Endothelial cell (in vitro differentiated cells): ENCODE measurements at places on chromosomes 6 and 20.

- no peak for DNase-seq
These were observed 1.6 kb downstream of the ARFRP1 start for GRCh38 chr20:63706027-63706695.

DNA sequence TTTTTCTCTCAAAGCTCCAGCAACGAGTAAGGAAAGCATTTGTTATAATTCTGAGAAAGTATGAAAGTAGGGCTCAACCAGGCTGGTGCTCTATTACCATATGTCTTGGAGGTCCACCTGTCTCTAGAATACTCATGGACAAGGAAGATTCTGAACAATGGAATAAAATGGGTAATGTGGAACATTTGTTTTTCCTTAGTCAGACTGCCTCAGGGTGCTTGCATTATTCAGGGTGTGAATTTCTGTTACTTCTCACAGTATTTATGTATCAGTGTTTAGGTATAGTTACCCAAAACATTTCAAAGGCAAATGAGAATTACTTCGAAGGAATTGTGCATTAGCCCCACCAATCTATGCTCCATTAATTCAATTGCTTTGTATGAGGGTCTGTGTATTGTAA lies 586.2 kb upstream of the CITED2 start:
- no peak for DNase-seq

DNA sequence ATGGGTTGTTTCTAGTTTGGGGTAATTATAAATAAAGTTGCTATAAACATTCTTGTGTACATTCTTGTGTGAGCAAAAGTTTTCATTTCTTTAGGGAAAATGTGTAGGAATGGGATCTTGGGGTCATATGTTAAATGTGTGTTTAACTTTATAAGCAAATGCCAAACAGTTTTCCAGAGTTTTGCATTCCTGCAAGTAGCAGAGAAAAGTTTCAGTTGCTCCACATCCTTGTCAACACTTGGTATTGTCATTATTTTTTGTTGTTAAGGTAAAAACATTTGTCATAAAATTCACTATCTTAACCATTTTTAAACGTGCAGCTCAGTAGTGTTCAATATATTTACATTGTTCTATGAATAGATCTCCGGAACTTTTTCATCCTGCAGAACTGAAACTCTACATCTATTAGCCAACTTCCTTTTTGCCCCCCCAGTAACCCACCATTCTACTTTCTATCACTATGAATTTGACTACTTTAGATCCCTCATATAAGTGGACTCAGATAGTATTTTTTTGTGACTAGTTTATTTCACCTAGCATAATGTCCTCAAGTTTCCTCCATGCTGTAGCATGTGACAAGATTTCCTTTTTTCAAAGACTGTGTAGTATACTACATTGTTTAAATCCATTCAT lies 48.4 kb downstream of the PHACTR2 start:
- no peak for DNase-seq

GRCh38 chr6:351011-351866 lies 40.3 kb upstream of the IRF4 start:
- no peak for DNase-seq

DNA sequence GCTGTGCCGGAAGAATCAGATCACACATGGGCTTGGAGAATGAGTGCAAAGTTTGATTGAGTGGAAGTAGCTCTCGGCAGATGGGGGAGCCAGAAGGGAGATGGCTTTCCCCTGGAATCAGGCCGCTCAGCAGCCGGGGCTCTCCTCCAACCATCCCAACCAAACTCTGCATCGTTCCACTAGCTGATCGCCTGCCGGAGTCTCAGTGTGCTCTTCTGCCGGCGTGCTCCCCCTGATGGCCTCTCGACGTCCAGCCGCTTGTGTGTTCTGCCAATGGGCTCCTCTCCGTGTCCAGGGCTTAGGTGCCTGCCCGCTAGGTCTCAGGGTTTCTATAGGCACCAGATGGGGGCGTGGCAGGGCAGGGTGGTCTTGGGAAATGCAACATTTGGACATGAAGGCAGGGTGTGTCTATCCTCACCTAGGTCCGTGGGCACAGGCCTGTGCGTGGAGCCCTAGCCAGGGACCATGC lies 4.9 kb upstream of the BIRC7 start:
- DNase-seq: peak; percentile 71

DNA sequence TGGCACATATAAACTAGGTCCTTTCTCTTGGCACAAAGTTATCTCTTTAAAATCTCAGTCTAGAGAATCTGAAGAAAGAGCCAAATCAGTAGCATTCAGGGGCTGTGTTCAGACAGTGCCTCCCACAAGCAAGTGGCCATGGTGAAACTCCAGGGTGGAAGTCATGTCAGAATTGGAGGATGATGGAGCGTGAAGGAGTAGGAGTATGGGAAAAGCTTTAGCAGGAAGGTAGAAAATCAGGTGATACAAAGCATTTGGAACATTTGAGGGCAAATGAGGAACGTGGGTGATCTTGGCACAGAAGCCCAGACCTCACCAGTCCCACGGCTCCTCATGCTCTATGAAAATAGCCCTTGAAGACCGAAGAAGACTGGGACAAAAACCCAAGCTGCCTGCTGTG lies 2.8 kb upstream of the HLA-DQB1 start:
- DNase-seq: no peak

GRCh38 chr6:7765575-7766325 lies 39.9 kb downstream of the BMP6 start:
- no peak for DNase-seq

GRCh38 chr6:85551264-85551663 lies 42.4 kb downstream of the SNX14 start:
- DNase-seq: no peak

DNA sequence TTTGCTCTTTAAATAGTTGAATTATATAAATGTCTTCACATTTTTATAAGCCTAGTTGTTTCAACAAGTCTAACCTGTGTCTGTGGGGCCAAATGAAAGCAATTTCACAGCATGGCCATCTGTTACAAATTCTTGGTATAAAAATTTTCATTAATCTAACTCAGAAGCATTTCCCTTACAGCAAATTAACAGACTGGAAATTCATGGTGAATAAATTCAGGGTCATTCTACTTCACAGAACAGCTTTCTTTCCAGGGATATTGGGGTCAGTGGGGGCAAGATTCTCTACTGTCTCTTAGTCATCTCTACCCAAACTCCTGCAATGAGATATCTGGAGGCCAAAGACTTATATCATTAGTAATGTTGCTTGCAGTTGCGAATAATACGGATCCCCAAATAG lies 352.1 kb downstream of the MMUT start:
- no peak for DNase-seq

GRCh38 chr6:48834706-48835105 lies 628.3 kb downstream of the MMUT start:
- no peak for DNase-seq

DNA sequence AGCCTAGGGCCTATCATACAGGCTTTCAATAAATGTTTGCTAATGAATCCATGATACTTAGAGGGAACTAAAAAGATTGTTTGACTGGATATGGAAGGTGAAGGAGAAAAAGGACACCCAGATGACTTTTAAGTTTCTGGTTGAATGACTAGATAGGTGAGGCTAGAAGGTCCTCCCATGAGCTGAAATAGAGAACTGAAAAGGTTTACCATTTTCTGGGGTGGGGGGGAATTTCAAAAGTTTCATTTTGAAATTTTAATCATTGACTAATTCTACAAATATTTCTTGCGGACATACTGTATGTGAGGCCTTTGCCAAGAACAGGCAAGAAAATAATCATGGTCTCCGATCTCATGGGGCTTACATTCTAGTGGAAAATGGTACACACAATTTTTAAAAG lies 17.9 kb upstream of the ZBTB2 start:
- no peak for DNase-seq

DNA sequence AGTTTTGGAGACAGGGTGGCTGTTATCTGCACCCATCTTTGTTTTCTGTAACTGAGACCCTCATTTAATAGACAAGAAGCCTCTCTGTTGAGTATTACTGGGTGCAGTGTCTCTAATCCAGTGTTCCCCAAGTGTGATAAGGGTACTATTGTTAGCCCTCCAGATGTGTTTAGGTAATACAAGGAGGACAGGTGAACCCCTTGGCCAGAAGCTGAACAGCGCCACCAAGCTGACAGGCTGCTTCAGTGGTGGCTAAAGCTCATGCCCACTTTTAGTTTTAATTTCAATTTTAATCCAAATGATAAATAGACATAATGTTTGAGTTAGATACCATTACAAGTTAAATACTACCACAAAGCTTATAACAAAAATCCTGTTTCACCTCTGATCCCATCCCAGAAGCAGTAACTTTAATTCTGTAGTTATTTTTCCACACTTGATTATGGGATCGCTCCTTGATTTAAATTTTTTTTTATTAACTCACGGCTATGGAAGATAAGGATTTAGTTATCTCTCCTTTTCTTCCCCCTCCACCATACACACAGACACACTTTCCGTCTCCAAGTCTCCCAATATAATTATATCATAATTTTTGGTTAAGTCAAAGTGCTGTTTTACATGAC lies 8.4 kb upstream of the STK35 start:
- peak; percentile 33 for DNase-seq

- DNase-seq: no peak
These were observed 134.9 kb downstream of the KLHL32 start for GRCh38 chr6:97059473-97059872.

- no peak for DNase-seq
These were observed 54.7 kb downstream of the SMOC2 start for GRCh38 chr6:168495636-168496035.

DNA sequence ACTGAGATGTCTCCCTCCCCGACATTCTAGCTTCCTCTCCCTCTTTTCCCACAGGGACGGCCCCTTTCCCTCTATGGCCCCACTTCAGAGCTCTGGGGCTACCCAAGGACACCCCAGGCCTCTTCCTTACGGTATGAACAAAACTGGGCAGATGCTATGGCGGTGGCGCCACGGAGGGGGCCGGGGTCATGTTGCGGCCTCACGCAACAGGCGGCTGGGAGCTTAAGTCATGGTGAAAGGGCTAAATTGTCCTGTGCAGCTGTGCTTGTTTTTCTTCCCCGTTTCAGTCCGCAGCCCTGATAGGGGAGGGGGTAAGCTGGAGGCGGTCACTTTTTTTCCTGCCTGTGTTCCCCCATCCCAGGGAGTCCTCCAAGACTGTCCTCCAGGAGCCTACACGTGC lies 17.6 kb upstream of the KIAA1755 start:
- DNase-seq: no peak

DNA sequence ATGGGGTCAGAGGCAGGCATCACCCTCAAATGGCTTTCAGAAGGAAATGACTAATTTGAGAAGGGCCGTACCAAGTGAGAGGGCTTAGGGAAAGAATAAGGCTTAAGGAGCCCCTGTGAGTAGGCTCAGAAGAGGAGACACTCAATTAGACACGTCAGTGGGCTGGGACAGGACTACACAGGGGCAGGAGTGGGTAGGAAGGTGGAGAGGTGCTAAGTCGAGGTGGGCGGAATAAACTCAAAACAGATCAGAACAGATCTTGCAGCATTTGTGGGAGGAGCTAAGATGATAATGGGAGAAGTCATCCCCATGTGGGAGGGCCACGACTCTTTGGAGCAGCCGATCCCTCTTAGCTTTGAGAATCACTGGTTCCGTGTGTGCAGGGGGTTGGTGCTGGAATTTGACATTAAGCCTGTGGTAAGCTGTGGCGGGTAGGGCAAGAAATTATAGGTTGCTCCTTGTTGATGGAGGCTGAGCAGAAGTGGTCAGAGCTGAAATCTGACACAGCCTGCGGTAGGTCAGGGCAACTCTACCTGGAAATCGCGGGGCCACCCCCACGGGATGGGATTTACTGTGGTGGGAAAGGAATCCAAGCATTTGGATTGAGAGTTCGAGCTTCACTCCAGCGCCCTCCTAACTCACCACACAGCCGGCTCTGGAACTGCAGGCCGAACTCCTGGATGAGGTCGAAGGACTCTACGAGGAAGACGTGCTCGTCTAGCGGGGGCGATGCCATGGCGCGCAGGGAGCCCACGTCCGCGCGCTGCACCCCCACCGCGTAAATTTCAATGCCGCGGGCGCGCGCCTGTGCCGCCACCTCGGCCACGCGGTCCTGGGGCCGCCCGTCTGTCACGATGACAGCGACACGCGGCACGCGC lies 2.8 kb upstream of the RBPJL start:
- no peak for DNase-seq

DNA sequence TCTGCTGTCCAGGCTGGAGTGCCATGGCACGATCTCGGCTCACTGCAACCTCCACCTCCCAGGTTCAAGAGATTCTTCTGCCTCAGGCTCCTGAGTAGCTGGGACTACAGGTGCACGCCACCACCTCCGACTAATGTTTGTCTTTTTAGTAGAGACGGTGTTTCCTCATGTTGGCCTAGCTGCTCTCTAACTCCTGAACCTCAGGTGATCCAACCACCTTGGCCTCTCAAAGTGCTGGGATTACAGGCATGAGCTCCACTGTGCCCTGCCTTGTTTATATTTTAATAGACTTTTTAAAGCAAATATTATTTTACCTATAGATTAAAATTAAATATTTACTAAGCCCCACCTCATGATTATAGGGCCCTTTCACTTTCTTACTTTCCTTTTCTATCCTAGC lies 483.2 kb upstream of the EPHA7 start:
- no peak for DNase-seq

DNA sequence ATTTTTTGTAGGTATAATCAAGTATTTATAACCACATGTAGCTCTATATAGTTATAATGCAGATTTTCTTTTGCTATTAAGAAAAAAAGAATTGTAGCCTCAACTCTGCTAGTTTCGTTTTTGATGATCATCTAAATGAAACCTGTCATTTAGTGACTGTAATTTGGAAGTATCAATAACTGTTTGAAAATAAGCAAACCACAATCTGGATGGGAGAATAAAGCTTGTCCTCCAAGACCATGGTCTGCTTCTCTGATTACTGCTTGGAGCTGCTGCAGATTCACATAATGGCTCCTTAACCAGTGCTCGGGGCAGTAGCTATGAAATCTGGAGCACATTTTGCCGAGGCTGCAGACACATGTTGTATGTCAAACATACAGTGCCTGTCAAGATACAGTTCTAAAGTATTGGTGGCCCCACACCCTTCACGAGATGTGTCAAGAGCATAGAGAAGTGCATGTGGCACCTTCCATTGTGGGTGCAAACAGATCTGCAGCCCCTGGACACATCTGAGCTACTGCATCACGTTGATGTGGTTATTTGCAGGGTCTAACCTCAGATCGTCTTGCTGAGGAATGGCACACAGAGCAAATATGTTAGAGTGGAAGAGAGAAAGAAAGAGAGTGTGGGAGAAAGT lies 255.7 kb upstream of the SUPT3H start:
- DNase-seq: no peak

GRCh38 chr20:59933296-59933848 lies at the start of gene SYCP2:
TSS of gene SYCP2 (minus strand) at chr20:59933637. CDS start at chr20:59922413, 11,224 bp downstream.
- DNase-seq: no peak
